Esophagus squamous epithelium (tissue), 5 donors: ENCODE measurements at places on chromosomes 16 and 17.

DNA sequence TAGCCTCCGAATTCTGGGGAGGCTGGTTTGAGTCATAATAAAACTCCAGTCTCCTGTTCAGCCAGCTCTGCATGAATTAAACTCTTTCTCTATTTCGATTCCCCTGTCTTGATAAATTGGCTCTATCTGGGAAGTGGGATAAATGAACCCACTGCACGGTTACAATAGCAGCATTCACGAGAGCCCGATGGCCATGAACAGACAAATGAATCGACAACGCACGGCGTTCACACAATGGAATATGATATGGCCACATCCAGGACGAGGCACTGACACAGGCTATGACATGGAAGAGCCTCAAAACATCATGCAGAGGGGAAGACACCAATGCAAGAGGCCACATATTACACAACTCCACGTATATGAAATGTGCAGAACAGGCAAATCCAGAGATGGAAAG is 5.6 kb upstream of the CARD14 start:
- DNase-seq: no peak

- DNase-seq: no peak
These were observed 26.8 kb upstream of the PIK3R6 start for GRCh38 chr17:8894202-8894671.

DNA sequence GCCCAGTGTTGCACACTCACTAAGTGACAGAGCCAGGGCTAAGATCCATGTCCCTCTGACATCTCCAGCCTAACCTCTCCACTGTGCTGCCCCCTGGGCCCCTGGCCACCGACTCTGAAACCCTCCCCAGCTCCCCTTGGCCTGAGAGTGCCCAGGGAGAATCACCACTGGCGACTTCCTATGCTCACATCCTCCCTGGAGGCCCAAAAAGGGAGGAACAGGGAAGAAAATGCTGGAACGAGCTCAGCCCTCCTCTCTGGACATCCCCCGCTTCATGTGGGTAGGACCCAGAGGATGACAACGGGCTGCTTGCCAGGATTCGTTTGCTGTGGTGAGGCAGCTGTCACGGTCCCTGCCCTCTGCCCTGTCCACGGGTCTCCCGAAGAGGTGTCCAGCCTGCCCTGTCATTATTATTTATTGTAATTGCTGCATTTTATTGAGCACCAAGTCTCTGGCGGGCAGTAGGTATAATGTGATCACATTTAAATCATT is 153.5 kb upstream of the RPL38 start:
- DNase-seq: no peak

GRCh38 chr17:71412803-71413202 is 708.0 kb upstream of the SOX9 start:
- DNase-seq: no peak

DNA sequence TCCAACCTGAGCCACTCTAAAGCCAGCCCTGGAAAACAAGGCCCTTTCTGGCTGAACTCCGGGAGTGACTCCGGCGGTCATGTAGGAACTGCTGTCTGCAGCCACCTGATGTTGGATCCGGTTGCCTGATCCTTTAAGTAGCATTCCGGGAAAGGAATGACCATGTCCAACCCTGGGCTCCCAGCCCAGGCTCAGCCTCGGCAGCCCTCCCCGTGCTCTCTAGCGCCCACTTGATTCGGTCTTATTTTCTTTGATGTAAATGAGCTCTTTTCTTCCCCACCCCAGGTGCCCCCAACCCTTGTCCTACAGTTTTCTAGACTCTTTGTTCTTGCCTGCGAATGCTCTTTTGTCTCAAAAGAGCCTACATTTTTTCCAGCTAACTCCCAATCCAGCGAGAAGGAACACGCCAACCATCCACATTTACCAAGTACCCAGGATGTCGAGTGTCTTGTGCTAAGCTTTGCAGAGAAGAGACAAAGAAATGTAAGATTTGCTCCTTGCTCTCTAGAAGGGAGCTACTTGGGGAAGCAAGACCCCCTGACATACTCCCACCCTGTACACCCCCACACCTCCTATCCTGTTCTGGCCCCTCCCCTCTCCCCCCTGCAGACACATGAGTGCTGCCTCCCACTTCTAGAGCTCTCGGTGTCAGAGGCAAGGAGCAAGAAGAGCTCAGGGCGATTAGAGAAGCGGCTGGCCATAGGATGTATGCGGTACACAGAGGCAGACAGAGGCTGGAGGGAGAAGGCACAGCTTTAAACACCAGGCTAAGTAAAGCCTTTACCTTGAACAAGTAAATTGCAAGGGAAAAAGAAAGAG is 53.8 kb downstream of the COG7 start:
- no peak for DNase-seq

DNA sequence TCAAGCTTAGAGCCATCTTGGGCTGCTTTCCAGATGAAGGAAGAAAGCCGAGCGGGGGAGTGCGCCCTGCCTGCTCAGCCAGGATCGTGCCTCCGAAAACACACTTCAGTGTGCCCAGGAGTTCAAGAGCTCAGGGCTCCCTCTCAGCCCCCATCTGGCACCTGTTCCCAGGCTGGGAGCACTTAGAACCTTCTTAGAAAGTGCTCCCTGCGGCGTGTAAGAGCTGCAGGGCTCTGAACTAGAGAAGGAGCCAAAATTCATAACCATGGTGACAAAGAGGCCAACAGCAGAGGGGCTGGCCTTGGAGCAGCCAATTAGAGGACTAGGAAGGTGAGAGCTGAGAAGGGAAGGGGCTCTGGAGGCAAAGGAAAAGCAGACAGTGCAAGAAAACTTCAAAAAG is 59.0 kb upstream of the TNRC6C start:
- no peak for DNase-seq
